Left ventricle myocardium inferior (tissue), 1 donor: ENCODE measurements at places on chromosomes 2 and 18.
A peak's percentile ranks its signal among the peaks of the same experiment; 100 is the strongest.

DNA sequence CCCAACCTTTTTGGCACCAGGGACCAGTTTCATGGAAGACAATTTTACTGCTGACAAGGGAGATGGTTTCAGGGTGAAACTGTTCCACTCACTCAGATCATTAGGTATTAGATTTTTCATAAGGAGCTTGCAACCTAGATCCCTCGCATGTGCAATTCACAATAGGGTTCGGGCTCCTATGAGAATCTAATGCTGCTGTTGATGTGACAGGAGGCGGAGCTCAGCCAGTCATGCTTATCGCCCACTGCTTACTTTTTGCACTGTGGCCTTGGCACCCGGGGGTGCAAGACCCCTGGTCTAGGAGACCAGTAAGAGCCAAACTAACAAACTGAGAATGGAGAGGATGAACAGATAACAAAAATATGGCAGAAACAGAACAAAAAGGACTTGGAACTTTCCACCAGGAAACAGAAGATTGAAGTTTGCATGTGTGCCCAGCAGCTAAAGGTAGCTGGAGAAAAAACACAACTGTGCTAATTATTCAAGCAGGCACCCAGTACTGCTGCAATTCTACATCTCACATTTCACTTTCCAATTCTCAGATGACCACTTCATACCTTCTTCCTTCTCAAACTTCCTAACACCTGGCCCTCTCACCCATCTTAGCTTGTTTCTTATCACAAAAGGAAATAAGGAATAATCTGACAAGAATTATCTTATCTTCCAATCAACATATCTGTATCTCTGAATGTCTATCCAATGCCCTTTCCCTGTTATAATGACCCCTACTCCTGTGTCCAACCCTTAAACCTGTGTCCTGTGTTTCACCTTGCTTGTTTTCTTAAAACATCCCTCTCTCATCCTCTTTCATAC, 24.8 kb downstream of the SP3 start:
- DNase-seq: no peak

DNA sequence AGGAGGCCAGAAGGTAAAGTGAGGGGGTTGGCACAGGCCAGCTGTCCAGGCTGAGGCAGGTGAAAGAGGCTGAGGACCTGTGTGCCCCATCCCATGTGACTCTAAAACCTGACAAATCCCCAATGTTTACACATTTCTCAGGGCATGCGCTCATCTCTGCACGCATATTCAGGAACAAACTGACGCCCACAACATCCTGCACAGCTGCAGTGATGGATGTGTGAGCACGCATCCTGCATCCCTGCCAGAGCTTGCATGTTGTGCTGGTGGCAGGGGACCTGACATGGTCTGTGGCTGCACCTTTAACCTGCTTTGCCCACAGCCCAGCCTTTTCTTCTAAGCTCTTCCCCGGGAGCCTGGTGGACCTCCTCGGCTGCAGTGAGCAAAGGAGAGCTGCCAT, 83.1 kb downstream of the FBXO15 start:
- no peak for DNase-seq

DNA sequence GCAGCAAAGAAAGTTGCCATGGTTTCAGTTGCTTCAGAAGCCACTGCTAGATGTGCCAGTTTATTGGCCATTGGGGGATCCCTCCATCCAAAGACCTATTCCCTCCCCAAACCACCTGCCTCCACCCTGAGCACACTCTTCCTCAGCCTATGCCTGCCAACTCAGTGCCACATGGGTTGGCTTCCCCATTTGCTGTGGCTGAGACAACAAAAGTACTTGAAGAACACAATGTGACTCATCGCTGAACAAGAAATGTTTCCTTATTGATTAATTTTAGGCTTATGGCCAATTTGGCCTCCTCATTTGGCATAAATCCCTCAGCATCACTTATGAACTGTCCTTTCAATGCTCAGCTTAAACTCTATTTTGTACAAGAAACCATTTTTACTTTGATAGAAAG, 215.9 kb downstream of the TMEM247 start:
- DNase-seq: no peak

GRCh38 chr2:53075760-53076159, 691.8 kb upstream of the CHAC2 start:
- DNase-seq: peak; percentile 19

- DNase-seq: no peak
Observed at GRCh38 chr18:63001861-63002260, 286.5 kb downstream of the PHLPP1 start.

GRCh38 chr2:101688261-101688660, 9.2 kb upstream of the MAP4K4 start:
- DNase-seq: no peak

DNA sequence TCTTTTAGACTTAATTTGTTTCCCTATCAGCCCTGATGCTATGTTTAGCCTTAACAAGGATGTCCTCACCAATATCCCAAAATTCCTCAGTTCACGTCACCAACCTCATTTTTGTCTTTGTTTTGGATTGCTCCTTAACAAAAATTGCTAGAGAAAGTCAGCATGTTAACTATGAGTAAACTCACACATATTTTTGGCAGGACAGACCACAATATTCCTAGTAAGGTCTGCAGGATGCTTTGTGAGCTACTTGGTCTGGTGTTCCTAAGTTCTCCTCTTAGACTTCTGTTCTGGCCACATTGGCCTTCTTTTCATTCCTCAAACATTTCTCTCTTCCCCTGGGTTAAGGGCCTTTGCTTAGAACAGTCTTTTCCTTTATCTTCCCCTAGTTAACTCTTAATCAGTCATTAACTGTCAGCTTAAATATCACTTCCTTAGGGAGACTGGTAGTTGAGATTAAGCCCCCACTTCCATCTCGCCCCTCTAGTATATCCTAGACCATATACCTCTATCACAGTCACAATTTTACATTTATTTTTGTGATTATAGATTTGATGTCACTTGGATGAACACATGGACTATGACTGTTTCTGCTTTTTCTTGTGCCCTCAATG, 116.2 kb downstream of the ADCYAP1 start:
- DNase-seq: no peak

GRCh38 chr2:25545899-25546298, 127.5 kb downstream of the DTNB start:
- DNase-seq: no peak

DNA sequence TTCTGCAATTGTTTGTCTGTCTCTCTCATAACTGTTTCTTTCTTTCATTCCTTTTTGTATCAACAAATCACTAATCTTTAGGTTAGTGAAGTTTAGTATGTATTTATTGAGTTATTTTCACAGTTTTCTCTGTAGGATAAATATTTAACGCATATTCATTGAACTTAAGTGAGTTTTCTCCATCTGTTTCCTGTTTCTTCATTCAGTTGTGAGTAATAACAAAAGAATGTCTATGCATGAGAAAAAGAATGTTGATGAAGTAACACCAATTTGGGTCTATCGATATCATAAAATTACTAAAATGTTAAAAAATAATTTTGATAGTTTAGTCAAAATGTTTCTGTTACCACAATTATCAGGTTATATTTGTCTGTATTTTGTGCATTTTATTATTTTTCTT, 948.0 kb downstream of the DSC3 start:
- DNase-seq: no peak

DNA sequence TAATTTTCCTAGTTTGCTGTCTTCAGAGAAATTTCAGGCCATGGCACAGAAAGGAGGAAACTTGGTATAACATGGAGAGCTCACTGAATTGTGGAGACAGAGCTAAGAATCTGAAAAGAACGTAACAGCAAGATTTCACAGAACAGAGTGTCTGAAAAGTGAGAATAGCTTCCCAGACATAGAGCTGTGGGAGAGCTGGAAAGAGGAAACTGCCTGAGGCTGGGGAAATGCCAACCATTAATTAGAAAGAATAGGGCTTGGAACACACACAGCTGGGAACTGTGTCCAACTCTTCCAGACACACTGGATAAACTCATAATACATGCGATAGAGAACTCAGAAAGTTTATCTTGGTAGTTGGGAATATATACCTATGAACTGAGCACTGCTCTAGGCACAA, 51.6 kb upstream of the KYNU start:
- DNase-seq: no peak

- no peak for DNase-seq
Observed at GRCh38 chr2:205343103-205343502, 339.2 kb upstream of the NRP2 start.

DNA sequence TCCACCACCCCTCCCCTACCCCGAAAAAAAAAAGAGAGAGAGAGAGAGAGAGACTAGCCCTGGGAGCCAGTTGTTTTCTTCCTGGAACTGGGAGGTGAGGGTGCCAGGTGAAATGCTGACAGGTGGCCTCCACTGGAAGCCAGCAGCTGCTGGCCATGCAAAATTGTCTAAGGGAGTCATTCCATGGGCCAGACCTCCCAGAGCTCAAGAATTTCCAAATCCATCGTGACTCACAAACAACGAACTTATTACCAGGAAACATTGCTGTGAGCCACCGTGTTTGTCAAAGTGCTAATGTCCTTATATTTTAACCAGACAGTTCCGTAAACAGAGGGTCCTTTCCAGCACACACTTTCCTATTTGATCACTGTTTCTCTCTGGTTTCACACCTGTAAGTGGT, 68.5 kb upstream of the PID1 start:
- no peak for DNase-seq
